ENCODE measurements at places on chromosomes 5 and 9.

- no peak for DNase-seq
Observed at GRCh38 chr5:123659011-123659410, 147.0 kb downstream of the CSNK1G3 start.

- no peak for DNase-seq
Observed at GRCh38 chr9:6640268-6641051, 5.1 kb downstream of the GLDC start.

DNA sequence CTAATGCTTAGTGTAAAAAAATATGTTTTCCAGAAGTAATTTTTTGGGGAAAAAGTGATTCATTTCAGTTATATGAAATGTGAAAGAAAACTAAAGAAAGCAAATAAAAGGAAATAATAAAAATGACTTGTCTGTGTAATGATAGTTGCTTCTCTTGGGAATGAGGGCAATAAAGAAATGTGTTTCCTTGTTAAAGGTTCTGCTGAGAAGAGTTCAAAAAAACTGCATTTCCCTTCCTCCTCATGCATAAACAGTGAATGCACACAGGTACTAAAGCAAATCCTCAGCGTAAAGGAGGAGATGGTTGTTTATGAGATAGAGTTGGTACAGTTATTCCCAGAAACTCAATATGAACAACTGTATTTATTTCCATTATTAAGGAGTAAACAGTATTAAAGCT is 307.6 kb downstream of the GLIS3 start:
- DNase-seq, result no peak

GRCh38 chr9:72600671-72601070 is 79.3 kb downstream of the TMC1 start:
- DNase-seq, result no peak

GRCh38 chr5:54884195-54884536 is 101.2 kb downstream of the ESM1 start:
- DNase-seq, result no peak

GRCh38 chr5:28779161-28779754 is 1740.9 kb upstream of the CDH9 start:
- no peak for DNase-seq

DNA sequence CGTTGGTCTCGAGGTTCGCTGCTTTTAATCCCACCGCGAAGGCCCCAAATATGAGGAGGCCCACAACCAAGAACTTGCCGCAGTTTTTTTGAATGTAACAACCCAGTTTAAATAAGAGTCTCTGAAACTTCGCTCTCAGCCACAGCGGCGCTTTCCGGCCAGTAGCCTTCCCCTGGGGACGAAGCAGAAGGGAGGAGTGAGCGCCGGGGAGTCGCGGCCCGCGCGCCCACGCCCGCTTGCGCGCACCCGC is 10.4 kb downstream of the PTCH1 start:
- no peak for DNase-seq

DNA sequence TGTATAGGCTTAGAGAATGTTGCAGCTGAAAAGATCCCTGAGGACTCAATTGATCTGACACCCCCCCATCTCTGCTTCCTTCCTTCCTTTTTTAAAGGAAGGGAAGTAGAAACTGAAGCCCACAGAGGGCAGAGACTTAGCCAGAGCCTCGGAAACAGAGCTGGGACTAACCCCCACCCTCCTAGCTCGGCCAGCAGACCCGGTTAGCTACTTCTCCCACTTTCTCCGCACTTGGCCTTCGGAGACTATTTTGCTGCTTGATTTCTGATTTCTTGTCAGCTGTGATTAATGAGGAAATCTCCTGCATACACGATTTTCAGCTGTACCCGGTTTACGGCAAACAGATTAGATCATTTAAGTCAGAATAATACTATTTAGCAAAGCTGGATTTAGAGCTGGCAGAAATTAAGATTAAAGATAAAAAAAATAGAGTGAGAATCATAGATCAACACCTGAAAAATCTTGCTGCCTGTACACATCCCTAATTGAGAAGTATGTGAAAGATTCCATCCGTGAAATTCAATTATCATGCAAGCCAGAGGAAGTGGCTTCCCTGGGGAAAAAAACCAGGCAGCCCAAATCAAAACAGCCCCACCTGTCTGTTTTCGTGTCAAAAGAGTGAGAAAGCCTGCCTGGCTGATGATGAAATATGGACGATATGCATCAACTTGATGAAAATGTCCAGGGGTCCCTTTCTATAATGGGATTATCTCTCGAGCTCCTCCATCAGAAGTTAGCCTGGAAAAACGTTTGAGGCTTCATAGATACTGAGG is 159.5 kb upstream of the SHB start:
- no peak for DNase-seq

- peak; percentile 59 for DNase-seq
Observed at GRCh38 chr5:35617435-35618303, at the start of gene SPEF2. TSS of gene SPEF2 (plus strand) at chr5:35617863. CDS start at chr5:35617998, 135 bp downstream.

DNA sequence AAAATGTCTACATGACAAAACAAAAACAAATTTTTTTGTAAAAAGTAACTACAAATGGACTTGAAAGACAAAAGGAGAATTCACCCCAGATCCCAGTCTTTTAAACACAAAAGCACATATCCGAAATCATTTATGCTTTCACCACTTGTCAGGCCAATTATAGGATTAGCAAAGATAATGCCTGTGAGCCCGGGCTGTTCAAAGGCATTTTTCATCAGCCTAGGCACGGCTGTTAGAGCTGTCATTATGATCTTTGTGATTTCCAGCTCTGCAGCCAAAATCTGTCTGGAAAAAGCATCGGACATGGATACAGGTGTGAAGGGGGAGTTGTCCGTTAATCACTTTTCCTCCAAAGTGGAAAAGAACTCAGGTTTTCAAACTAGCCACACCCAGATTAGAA is 23.6 kb upstream of the RAB14 start:
- DNase-seq, result no peak

- DNase-seq, result no peak
Observed at GRCh38 chr5:74685979-74686631, 1.1 kb downstream of the HEXB start.

- DNase-seq, result no peak
Observed at GRCh38 chr9:136378170-136379002, 4.9 kb upstream of the CARD9 start.

DNA sequence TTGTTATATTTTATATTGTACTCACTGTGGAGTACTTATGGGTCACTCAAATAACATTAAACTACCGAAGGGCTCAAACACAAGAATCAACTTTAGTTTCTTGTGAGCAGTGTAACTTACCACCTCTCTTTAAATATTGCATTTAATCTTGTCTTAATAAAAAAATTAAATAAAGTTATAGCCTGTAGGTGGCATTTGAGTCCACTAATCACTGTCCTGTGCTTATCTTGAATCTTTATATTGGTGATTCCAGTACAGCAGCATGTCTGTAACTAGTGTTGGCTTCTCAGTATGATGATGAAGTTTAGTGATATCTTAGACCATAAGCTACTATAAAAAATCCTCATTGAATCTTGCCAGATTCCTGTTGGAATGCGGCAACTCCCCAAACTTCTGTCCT is 313.8 kb downstream of the FAM170A start:
- no peak for DNase-seq

- DNase-seq, result no peak
Observed at GRCh38 chr9:1513105-1513504, 462.9 kb downstream of the DMRT2 start.

GRCh38 chr9:100170556-100170955 is 71.5 kb downstream of the INVS start:
- no peak for DNase-seq

DNA sequence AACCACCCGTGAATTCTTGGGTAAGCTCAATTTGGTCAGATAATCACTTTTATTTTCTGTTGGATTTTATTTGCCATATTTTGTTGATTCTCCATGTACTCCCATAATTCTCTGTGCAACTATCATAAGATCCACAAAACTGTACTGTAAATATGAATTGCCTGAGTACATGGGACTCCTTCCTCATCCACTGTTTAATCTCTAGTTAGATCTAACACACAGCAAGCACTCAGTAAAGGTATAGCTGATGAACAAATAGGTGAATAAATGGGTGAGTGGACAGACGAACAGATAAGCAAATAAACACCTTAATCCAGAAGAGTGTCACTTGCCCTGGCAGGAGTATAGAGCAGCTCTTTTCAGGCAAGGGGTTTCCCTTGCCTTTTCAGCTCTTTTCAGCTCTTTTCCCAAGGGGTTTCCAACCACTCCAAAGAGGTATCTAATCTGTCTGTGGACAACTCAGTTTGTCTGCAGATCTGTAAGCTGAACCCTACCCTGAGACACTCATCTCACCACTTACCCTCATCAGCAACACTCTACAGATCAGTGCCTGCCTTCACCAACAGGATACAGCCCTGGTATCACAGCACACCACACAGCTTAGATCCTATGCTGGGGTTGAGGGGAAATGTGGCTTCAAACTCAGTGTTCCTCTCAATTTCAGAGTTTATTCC is 51.2 kb downstream of the SIL1 start:
- DNase-seq, result no peak

DNA sequence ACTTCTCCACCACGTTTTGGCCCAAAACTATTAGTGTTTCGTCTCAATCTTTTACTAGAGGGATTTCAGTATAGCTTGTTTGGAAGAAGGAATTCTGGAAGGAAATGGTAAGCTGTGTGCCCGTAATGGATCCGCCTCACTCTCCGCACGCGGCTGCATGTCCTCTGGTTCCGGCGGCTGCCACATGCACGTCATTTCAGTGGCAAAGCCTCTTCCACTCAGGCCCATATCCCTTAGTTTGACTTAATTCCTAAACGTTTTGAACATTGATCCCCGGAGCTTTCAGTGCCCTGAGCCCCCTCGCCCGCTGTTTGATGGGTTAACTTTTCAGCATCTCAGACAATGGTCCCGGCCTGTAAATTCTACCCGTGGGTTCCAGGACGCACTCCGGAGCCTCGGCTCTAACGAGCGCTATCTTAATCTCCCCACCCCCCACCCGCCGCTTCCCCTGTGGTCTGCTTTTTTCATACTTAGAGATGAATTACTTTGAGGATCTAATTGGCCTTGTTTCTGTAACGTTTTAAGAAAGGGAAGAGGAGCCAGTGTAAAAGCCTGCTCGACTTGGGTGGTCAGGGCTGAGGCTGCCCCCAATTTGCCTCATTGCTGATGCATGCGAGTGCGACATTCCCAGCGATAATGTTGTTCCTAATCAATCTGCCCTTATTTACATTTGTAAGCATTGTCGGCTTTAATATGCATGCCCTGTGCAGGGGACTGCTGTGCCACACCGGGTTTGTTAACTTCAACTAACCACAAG is 4.6 kb downstream of the PTCH1 start:
- DNase-seq, result no peak

GRCh38 chr5:10644192-10644591 is 80.3 kb downstream of the ANKRD33B start:
- DNase-seq, result no peak

- DNase-seq, result no peak
Observed at GRCh38 chr5:149227168-149227826, 44.4 kb upstream of the AFAP1L1 start.

- DNase-seq, result no peak
Observed at GRCh38 chr5:107472620-107473064, 198.1 kb downstream of the EFNA5 start.

- no peak for DNase-seq
Observed at GRCh38 chr5:150065346-150065745, 21.0 kb downstream of the CSF1R start.

GRCh38 chr5:22710660-22711059 is 142.5 kb downstream of the CDH12 start:
- no peak for DNase-seq

DNA sequence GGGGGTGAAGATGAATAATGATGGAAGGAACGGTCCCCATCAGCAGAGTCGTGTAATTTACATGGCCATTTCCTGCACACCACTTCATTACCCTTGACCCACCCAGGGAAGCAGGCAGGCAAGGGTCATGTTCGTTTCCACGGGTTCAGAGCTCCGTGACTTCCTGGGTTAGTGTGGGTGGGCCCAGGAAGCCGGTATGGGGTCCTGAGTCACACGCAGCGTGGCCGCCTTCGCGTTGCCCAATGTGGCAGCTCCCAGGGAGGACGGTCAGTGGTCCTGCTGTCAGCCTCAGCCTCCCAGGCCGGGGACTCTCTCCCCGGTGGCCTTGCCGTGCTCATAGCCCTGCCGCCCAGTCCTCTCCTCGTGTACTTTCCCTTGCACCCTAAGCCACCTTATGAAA is 5.1 kb upstream of the TERT start:
- no peak for DNase-seq
